ENCODE measurements at places on chromosomes 11 and 22.

GRCh38 chr22:46071451-46072109 lies 78.7 kb upstream of the PPARA start:
- peak; percentile 93 for DNase-seq

- peak; percentile 47 for DNase-seq
Measured at GRCh38 chr11:122851366-122851966, 13.2 kb downstream of the CRTAM start.

DNA sequence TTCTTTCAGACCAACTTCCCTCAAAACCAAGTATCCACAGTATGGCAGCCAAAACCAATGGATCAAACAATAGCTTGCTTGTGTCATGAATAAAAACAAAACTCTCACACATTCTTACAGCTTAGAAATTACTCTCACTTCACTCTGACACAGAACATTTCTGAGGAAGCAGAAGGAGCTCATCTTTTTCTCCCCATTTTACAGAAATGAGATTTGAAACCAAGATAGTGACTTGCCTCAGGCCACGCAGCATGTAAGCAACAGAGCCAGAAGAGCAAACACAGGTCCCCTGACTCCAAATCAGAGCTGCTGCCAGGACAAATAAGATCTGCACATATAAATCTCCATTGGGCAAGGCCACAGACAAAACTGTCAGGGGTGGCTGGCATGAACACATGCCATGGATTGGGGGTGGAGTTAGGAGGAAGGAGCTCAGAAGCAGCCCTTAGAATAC lies 64.8 kb downstream of the RAB30 start:
- DNase-seq = peak; percentile 49

GRCh38 chr11:73137262-73137943 lies 4.7 kb downstream of the FCHSD2 start:
- DNase-seq = no peak

DNA sequence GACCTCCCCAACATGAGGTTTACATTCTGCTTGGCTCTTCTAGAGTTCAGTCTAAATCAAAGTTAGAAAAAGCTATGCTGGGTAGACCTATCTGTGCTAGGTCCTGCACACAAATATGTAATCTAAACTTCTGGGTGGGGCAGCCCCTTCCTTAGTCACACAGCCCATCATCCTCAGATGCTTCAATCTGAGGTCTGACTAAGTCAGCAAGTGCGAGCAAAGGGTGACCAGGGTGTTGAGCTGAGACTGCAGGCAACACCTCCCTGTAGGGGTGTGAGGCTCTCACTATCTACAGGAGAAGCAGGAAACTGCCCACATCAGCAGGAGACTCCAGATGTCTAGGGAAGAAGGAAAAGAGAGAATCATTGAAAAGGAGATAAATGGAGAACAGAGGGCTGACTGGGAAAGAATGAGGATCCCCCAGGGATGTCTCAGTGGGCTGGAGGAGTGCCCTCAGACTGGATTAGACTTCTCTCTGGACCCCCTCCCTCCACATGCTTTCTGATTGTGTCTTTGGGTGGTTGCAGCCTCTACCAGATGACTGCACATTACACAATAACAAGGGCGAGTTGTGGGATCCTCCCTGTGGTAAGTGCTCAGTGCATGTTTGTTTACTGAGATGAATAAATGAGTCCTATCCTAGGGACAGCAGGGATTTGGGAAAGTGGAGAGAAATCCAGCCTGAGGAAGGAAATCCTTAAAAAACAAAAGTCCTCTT lies 266.2 kb upstream of the PLET1 start:
- DNase-seq = peak; percentile 39

- DNase-seq = no peak
Measured at GRCh38 chr11:1354125-1354938, 35.4 kb upstream of the BRSK2 start.

DNA sequence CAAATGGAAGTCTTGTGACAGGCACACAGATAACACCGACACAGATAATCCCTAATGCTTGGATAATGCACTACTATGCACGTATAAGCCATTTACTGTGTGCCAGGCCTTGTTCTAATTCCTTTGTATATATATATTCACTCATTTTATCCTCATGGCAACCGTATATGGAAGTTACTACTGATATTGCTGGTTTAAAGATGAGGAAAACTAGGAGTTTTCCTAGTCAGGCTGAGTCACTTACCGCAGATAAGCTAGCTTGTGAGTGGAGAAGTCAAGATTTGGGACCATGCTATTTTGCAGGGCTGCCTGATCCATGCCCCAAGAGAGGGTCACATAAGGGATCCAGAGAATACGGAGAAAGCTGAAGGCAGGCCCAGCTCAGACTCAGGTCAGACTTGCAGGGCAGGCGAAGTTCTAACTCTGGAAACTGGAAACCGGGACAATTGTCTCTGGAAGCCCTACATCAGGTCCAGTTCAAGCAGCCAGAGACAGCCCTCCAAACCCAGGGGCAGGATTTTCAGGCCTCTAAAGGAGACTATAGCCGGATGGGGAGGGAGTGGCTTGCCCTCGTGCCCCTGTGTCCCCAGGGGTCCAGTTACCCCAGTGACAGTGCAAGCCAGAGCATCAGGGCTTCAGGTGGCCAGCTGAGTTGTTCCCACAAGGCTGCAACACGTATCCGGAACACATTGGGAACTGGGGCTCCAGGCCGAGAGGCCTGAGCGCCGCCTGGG lies 534.8 kb downstream of the INSC start:
- DNase-seq = no peak

- no peak for DNase-seq
Measured at GRCh38 chr11:828506-829175, 922 bp downstream of the CRACR2B start.

DNA sequence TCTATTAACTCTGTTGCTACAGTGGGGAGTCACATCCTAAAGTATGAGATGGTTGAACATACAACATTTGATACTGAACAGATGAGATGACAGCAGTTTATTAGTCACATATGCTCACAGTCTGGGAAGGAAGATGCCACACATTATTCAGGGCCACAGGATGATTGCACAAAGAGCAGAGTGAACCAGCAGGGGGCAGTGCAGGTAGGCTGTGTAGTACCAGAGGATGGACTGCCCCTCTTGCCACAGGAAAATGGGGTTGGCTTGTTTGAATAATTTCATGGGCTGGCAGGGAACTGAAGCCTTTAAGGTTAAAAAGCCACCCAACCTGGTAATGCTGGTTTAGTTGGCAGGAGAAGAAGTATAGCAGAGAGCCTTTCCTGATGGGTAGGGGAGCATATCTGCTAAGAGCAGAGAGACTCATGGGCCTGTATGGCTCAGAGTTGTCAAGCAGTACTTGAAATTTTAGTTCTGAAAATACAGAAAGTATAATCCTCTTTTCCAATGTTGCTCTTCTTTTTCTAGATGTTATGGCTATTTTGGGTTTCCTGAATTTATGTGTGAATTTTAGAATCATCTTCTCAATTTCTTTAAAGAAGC lies 180.4 kb upstream of the B3GAT1 start:
- no peak for DNase-seq

DNA sequence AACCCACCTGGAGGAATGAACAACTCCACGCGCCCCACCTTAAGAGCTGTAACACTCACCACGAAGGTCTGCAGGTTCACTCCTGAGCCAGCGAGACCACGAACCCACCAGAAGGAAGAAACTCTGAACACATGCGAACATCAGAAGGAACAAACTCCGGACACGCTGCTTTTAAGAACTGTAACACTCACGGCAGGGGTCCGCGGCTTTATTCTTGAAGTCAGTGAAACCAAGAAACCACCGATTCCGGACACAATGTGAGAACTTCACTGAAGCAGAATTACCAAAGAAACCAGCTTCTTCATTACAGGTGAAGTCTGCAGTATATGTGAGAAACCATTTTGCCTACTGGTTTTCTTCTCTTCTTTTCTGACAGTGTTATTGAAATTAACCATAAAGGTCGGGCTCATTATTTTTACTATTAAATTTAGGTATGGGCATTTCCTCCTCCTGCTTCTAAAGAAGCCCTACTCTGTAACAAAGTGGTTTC lies 303.0 kb downstream of the KCNA4 start:
- no peak for DNase-seq

DNA sequence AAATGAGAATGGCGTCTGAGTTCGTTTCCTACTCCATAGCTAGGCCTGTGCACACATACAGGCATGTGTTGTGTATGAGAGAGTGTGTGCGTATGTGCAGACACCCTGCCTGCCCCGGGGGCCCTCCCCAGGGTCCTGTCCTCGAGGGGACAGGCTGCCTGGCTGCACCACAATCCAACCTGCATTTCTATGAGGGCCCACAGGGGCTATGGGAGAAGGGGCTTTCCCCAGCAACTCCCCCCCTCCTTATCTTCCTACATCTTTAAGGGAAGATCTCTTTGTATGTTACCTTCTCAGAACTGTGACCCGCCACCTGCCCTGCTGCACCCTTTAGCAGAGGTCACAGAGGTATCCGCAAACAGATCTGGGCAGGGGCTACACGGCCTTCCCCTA lies 14.9 kb downstream of the ADORA2A start:
- no peak for DNase-seq

DNA sequence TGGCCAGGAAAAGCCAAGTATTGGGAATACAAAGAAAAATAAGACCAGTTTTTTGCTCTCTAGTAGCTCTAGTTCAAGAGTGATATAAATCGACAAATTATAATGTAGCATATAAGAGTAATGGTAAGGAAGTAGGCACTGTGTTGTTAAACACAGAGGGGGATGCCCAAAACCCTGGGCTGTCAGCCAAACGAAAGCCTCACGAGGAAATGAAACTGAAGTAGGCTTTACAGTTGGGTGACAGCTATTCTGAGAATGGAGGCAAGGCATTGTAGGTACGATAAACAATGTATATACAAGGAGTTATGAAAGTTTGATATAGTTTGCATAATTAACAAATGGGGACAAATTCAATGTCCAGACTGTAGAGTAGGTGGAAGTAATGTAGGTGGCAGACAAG lies 176.4 kb downstream of the FAM181B start:
- DNase-seq = no peak

DNA sequence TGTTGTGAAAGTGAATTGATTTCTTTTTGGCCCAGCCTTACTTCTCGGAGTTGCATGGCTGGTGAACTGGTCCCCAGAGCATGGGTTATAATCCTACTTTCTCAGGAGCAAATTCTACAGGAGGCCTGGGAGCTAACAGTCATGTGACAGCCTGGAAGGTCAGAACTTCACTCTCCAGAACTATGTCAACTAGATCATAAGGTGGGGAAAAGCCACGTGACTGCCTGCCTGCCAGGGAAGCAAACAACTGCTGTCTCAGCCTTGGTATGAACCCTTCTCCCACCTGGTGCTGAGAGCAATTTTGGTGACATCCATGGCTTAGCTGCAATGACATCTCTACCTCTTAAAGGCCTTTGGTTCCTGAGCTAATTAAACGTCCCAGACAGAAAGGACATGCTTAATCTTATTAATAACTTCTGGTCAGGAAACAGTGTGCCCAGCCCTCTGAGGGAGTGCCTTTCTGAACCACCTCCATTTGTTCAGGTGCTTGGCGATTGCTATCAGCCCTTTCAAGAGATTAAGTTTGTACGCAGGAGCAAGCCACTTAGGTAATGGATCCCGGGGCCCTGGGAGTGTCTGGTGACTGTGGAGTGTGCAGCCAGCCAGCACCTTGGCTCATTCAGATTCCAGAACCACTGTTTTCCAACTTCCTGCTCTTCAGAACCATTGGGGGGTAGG lies 1.4 kb upstream of the CREB3L1 start:
- DNase-seq = no peak

DNA sequence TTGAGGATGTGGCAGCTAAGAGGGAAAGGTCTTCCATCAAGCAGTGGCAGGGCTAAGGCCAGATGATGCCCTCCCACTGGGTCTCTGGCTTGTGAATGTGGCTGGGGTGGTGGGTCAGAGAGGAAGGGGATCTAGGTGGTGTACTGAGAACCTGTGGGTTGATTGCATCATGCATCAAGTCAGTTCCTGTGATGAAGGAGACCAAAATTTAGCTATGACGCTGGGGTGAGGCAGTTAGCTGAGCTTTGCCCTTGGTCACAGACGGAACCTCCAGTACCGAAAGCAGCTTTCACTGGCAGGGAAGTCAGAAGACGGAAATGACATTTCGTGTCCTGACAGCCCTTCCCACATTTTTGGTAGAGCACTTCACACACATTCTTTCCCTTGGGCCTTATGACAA lies 20.7 kb downstream of the ATG16L2 start:
- DNase-seq = no peak

GRCh38 chr11:10484461-10485180 lies 29.6 kb downstream of the AMPD3 start:
- DNase-seq = no peak

GRCh38 chr22:48849963-48850657 lies 977.6 kb downstream of the BRD1 start:
- DNase-seq = no peak

GRCh38 chr11:20208622-20209111 lies 48.4 kb upstream of the DBX1 start:
- no peak for DNase-seq

GRCh38 chr11:134799386-134799785 lies 387.3 kb upstream of the B3GAT1 start:
- DNase-seq = no peak

- DNase-seq = no peak
Measured at GRCh38 chr11:92314499-92314898, 89.9 kb downstream of the FAT3 start.

DNA sequence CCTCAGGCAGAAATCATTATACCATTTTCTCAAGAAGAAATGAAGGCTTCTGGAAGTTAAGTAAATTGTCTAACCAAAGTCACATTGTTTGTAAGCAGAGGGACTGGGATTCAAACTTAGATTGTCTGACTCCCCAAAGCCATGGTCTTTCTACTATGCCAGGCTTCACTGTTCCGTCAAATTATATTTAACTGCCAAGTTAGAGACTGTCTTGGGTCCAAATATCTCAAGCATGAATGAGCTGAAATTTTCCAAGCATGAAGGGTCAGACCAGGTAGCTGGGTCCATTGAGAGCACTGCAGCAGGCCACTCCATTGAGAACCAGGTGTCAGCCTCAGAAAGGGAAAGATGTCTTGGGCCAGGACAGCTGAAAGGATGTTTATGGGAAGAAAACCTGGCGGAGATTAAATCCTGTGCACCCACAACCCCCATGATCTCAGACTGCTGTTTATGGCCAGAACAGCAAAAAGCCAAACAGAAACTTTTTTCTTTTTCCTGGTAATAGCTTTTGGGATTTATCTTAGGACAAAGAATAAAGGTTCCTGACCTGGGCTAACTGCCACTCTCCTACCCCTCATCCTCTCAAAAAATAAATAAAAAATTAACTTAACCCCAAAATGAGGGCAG lies 612.3 kb downstream of the INSC start:
- DNase-seq = no peak

DNA sequence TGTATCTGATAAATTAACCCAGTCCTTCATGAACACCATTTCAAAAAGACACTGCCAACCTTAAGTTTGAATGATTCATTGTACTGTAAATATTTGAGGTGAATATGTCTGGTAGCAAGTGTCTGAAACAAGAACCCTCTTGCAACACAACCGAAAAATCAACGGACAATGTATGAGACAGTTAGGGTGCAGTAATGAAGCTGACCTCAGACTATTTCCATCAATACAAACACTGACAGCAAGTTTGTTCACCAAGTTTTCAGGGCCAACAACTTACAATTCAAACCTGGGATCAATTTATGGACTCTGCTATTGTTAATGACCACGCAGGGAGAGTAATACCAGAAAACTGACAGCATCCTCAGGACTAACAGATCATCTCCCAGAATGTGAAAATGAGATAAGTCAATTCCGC lies 126.3 kb downstream of the CADM1 start:
- peak; percentile 20 for DNase-seq
